ENCODE measurements at places on chromosomes 5 and 9.

GRCh38 chr9:95506428-95506677 is 10.4 kb downstream of the PTCH1 start:
- peak; percentile 23 for DNase-seq

- DNase-seq = no peak
These were observed 15.5 kb downstream of the TYRP1 start for GRCh38 chr9:12708562-12709298.

DNA sequence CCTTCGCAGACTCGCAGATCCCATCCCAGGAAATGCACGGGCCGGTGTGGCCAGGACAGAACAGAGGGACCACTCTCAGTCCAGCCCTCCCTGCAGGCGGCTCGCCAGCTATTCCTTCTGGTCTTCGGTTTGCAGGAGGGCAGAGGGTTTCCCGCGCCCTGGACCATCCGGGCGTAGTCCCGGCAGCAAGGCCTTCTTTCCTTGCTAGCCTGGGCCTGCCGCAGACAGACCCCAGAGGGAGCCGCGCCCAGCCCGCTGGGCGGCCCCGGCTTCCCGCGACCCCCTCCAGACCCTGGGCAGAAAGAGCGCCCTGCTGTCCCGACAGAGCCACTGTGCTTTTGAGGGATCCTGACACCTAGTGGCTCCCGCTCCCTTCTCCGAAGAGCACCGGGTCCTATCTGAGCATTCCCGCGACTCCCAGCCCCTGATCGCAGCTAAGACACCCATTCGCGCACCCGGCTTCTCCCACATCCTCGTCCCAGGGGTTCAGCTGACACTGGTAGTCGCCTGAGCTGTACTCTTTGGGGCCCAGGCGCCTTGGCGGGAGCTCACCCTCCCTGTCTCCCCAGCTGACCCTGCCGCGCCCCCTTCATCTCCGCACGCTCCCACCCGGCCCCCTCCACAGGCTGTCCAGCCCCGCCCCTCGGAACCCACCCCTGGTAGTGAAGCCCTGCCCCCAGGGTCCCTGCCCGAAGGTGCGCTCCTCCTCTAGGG is 1.1 kb downstream of the CFAP90 start:
- no peak for DNase-seq

GRCh38 chr9:466747-467146 is 252.1 kb downstream of the DOCK8 start:
- no peak for DNase-seq

DNA sequence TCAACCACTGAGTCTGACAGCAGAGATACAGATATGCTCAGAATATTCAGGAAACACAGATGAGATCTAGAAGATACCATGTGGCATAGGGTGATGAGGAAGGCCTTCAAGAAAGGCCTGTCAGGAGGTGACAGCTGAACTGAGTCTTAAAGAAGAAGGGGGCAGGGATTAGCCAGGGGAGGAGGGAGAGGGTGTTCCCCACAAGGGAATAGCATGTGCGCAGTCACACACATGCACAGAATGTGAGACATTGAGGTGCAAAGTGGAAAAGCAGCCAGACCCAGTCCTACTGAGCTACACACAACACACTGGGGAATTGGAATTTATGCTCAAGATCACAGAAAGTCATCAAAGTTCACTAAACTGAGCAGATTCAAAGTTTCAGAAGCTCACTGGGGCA is 3.0 kb upstream of the SLC25A48 start:
- no peak for DNase-seq

DNA sequence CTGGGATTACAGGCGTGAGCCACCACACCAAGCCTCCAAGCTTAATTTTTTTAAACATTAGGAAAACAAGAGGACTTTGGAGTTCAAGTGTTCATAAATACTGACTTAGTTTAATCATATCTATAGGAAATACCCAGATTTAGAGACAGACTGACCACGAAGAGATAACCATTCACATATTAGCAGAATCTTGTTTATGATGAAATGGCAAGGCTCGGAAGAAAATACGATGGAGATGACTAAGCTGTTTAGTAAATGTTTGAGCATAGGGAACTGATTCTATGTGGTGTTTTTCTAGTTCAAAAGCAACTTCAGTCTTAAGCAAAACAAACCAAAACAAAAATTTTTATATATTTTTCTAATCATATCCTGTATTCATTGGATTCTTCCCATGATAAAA is 13.5 kb upstream of the TUSC1 start:
- DNase-seq = no peak

DNA sequence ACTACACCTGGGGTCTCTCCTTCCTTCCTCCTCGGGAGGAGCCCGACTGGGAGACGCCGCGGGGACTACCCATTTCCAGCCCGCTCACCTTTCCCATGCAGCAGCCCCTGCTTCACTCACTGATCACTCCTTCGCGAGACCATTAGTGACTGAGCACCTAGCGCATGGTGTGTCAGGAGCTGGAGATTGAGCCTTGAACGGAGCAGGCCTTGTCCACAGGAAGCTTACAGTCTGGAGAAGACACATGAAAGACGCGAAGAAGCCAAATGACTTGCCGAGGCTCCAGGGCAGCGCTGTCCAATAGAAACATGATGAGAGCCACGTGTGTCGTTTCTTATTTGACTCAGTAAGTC is 283 bp upstream of the CFAP90 start:
- no peak for DNase-seq

DNA sequence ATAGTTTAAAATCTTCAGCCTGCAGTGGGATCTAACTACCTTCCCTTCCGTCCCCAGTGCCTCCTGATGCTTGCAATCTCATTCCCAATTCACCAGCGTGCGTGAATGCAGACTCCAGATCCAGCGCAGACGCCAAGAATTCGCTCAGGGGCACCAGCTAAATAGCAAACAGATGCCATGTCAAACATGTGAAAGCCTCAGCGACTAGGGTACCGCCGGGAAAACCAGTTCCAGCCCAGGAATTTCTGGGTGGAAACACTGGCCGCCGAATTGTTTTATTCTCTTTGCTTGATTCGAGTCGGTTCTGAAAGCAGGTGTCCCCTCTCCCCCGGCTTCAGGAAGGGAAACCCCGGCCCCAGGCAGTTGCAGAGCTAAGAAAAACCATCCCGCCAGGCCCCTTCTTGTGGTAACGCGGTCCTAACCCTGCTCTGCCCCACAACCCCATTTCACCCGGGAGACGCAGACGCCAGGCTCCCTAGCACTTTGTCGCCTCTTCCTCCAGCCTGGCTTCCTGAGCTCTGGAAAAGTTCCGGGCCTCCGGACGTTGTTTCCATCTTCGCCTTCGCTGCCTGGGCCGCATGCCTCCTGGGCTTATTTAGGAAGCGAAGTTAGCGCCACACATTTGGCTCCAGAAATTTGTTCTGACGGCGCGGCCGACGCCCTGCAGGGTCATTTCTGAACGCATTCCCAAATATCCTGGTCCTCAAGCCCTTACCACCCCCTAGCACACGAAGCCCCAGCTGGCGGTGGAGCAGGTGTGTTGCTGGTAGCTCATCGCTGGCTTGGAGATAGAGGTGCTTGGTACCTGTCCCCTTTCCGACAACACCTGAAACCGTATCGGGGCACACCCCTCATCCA is 665 bp upstream of the LVRN start:
- no peak for DNase-seq

- no peak for DNase-seq
These were observed 37.0 kb upstream of the RPS23 start for GRCh38 chr5:82314964-82315758.

- DNase-seq = no peak
These were observed 691.1 kb upstream of the C9orf72 start for GRCh38 chr9:28264368-28264767.

GRCh38 chr5:176722757-176723156 is 75.5 kb downstream of the TSPAN17 start:
- DNase-seq = no peak

DNA sequence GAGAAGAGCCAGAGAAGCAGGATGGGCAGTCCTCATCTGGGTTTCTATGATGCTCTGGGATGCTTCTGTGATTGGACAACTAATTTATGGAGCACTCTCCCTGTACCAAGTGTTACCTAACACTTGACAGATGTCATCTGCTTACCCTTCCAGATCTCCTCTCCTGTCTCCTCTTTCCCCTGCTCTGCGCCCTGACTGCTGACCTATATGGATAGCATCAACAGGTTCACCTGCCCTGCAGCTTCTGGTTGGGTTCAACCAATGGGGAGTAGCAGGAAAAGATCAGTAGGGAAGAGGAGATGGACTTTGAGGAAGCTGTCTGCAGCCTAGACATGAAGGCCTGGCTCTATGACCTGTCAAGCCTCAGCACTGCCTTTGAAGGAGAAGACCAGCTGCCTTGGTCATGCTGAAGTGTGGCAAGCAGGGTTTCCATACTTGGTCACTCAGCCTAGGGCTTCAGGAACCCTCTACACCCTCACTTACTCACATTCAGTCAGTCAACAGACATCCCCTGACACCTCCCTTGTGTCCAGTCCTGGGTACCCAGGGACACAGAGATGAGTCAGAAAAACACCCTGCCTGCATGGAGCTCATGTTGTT is 11.3 kb upstream of the P4HA2 start:
- DNase-seq = no peak

DNA sequence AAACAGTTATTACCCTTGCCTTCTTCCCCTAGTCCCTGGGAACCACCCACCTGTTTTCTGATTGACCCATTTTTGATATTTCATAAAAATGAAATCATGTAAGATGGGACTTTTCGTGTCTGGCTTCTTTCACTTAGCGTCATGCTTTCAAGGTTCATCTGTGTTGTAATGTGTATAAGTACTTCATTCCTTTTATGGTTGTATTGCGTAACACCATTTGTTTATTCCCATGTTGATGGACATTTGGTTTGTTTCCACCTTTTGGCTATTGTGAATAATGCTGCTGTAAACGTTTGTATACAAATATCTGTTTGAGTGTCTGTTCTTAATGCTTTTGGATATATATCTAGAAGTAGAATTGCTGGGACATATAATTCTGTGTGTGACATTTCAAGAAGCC is 650.1 kb upstream of the COX7C start:
- DNase-seq = no peak

DNA sequence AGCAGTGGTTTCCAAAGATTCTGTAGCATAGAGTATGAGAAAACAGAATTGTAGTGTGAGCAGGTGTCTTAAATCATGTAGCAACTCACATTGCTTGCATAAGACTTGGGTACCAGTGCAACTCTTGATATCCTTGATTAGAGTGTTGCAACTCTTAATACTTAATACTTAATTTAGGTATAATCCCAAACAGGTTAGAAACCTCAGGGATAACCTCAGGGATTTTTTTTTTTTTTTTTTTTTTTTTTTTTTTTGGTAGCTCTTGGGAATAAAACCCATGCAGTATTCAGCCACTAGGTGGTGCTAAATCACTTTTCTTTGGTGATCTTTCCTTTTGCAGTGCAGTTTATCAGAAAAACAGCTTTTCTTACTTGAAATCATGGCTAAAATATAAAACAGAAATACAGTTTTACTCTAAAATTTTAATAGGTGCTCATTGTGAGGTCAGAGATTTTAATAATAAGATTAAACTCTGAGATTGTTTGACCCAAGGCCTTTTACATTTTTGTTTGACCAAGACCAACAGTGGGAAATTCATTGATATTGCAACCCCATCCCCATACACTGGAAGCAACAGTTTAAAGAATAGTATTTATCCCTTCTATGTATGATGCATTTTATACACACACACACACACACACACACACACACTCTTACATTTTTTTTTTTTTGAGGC is 55.3 kb downstream of the ERAP1 start:
- peak; percentile 71 for DNase-seq

DNA sequence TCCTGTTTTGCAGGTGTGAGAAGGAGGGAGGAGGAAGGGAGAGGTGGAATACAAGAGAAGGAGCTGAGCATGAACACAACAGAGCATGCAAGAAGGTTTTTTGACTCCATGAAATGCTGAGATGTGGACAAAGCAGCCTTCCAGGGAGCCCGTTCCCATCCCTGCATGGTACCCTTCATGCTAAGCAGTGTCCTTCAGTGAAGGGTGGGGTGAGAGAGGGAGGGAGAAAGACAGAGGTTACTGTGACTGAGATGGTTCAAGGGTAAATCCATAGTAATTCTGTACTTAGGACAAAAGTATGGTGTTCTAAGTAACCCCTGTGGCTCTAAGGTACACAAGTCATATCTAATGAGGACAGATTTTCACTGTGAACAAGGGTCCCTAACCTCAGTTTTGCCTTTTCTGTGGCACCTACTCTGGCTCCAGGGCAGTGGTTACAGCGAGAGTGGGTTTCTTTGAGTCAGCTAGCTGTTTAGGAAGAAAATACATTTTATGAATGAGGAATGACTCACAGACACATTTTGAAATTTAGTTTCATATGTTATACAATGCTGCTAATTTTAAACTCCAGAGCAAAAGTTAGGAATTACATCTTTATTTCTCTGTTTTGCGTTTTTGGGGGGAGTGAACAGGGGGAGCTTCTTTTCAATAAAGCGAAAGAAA is 184.9 kb upstream of the SLC12A2 start:
- no peak for DNase-seq

DNA sequence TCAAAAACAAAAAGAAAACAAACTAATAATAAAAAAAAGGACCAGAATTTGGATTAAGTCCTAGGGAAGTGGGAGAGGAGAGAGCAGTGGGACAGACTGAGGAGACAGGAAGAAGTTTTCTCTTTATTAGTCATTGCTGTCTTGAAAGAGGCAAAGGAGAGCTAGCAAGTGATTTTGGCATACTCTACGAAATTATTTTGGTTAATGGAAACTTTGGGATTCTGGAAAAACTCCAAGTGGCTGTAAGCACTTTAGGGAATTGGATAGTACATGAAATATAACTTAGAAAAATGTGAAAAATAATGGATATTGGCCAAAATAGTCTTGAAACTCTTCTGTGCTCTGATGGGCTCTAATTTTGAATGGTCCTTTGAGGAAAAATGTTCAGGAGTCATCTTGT is 1641.8 kb upstream of the WWC1 start:
- no peak for DNase-seq

- no peak for DNase-seq
These were observed 8.3 kb downstream of the GLE1 start for GRCh38 chr9:128512820-128513219.

GRCh38 chr9:135463140-135463539 is 16.4 kb upstream of the PPP1R26 start:
- no peak for DNase-seq

GRCh38 chr5:126178521-126178920 is 244.7 kb upstream of the GRAMD2B start:
- DNase-seq = no peak

- DNase-seq = peak; percentile 11
These were observed 72.3 kb upstream of the ANXA1 start for GRCh38 chr9:73079326-73079725.

DNA sequence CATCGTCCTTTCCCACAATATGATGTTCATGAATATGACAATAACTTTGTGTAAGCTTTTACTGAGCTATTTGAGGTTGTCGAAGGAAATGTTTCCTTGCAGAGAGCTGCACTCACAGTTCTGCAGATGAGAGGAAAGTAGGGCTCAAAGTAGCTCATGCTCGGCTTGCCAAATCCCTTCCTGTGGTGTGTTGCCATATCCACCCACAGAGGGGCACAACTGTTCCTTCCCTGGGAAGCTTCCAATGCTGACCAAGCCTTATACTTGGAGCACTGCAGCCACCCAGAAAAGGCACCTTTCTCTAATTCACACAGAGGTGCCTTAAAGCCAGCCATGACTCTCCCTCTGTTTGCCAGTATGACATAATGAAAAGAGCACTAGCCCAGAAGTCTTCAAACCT is 390.3 kb downstream of the CAAP1 start:
- DNase-seq = no peak
